ENCODE measurements at places on chromosomes 6 and 20.

GRCh38 chr6:132147530-132148011 lies 196.4 kb upstream of the CCN2 start:
- no peak for DNase-seq

DNA sequence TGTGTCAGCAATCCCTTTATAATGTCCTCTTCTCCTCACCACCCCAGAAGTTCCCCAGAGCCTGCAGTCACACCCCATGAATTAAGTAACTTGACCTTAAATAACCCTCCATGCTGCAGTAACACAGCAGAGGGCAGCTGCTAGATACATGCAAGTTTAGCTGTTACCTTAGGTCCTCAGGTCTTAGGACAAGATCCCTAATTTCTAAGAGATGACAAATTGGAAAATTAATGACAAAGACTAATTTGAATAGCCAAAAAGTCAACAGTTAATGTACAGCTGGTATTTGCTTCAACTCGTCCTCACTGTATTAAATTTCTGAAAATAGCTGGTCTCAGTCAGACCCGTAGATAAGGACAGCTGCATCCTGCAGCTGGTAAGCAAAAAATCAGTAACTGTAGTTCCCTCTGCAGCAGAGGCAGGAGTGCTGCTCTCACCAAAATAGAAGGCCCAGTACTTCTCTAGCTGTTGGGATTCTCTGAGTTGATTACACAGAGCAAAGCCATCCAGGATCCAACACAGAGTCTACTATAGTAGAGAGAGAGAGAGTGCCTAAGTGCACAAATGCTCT lies 62.4 kb downstream of the TNFRSF21 start:
- DNase-seq = no peak

- no peak for DNase-seq
Observed at GRCh38 chr6:130365166-130366106, at the start of gene TMEM200A. Gene TMEM200A, plus strand, starts transcription at chr6:130366017. Its CDS starts 74,406 bp downstream, at chr6:130440423.

GRCh38 chr6:15332446-15332845 lies 86.6 kb downstream of the JARID2 start:
- no peak for DNase-seq

DNA sequence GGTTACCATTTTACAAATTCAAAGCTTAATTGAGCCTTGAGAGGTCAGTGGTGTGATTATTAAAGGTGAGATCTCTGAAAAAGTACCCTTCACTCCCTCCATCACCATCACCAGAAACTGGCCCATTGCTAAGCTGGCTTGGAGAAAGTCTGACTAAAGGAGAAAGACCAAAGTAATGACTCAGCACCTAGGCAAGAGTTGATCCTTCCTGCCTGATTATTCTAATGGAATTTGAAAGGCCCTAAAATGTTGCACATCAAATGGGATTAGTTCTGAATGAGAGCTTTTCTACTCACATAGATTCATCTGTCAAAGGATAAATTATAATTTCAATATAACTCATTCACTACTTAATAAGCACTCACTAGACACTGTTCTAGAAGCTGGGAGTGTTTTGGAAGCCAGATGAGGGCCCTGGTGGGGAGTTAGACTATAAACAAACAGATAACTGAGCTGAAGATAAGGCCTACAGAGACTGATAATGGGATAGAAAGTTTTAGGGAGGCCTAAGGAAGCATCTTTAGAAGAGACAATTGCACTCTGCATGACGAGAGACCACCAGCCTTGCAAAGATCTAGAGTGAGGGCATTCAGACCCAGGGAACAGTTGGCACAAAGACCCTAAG lies 366.7 kb downstream of the SYNE1 start:
- no peak for DNase-seq

- no peak for DNase-seq
Observed at GRCh38 chr6:54646069-54646950, 200.3 kb upstream of the FAM83B start.

GRCh38 chr6:71107911-71108420 lies 151.1 kb upstream of the B3GAT2 start:
- peak; percentile 97 for DNase-seq

Data from NCI-H446 treated with DMSO at 0.1 percent for 48 hours (cell line).